Effector memory CD8-positive, alpha-beta T cell (primary cell): ENCODE measurements at places on chromosomes 5 and 9.

- DNase-seq = no peak
These were observed 130.1 kb downstream of the APBA1 start for GRCh38 chr9:69542058-69542457.

- DNase-seq = no peak
These were observed 18.4 kb upstream of the CNTLN start for GRCh38 chr9:17116400-17116837.

DNA sequence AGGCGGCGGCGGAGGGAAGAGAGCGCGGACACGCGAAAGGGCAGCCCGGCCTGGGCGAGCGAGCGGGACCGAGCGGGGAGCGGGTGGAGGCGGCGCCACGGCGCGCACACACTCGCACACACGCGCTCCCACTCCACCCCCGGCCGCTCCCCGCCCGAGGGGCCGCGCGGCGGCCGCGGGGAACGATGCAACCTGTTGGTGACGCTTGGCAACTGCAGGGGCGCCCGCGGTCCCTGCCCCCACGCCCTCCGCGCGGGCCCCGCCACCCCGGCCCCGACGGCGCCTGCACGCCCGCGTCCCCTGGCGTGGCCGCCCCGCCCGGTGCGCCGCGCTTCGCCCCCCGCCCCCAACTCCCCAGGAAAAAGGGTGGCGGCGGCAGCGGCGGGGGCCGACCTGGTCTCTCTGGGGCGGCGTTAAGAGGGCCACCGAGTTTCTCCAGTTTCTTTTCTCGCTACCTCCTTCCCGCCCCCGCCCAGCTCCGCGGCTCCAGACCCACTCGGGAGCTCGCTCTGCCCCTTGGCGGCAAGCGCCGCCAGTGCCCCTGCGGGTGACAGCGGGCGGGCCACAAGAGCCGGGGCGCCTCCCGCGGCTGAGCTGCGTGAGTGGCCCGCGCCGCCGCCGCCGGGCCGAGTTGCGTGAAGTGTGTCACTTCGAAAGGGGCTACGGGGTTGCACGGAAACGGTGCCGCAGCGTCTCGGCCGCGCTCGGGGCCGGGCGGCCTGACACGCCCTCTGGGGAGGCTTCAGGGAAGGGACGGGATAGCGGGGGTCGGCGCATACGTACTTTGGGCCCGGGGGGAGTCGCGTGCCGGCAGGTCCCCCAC lies at the start of gene NR3C1:
Gene NR3C1, minus strand, starts transcription at position 94 of the 823 bp plus-strand sequence. CDS start 2,847 bp downstream, outside the sequence.
- peak; percentile 80 for DNase-seq

GRCh38 chr5:73994963-73995362 lies 369.0 kb downstream of the ARHGEF28 start:
- no peak for DNase-seq

DNA sequence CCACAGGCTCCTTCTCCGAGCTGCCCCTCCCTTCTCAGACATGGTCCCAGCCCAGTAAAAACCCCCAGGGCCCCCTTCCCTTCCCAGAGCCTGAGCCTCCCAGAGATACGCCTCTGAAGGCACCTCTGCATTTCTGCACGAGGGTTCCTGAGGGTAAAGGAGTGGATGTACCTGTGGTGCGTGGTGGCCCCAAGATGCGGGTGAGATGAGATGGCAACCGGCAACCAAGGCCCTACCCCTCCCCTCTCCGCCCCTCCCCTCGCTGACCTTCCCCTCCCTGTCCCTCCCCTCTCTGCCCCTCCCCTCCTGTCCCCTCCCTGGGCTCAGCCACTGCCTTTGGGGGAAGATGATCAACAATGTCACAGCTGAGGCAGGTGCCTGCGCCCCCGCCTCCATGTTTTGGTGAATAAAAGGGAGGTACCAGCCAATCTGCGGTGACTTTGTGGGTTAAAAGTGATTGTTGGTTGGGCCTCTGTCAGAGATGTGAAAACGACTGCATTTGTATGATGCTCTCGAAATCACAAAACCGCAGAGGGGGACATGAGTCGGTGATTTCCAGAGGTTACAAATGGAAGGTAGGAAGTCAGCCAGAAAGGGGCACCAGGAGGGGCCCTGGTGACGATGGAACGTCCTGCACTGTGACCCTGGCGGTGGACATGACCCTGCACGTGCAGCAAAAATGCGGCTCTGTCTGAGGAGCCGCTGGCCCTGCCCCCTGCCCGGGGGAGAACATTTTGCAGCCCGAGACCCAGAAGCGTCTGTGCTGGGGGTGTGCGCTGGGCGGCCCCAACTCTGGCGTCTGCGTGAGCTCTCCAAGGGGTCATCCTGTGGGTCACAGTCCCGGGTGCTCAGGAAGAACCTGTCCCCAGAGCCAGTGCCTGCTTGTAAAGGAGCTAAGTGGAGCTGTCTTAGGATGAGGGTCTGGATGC lies 3.7 kb downstream of the LCN9 start:
- DNase-seq = no peak

GRCh38 chr9:127808347-127809001 lies 5.8 kb downstream of the FPGS start:
- DNase-seq = no peak

- no peak for DNase-seq
These were observed 352.8 kb upstream of the FAM174A start for GRCh38 chr5:100182402-100182801.

- no peak for DNase-seq
These were observed 12.7 kb downstream of the VAV2 start for GRCh38 chr9:133979273-133979920.

DNA sequence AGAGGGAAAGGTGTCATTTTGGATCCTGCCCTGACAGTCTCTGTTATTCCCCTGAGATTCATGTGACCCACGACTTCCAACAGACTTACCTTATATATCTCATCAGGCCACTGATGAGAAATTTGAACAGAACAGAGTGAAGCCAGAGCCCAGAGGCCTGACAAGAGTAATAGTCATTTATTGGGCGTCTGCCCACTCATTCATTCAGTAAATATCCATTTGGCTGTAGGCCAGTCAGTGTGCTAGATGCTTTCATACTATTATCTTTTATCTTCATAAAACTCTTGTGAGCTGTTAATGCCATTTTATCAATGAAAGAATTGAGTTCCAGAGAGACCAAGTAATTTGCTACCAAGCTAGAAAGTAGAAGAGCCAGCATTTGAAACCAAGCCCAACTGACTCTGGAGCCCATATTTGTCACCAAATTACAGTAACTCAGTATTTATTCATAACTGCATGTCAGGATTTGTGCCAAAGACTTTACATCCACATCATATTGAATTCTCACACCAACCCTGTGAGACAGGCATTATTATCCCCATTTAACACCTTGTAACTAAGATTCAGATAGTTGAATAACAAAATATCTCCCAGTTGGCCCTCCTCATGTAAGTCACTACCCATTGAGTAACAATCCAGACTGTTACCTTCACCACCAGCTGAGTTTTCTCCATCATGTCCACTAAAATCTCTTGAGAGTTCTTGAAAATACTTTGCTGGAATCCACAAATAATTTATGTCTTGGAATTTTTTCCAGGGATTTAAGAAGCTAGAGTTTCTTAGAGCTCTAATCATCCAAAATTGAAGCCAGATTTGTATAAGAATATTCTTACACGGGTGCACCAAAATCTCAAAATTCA lies 2.5 kb downstream of the PTPDC1 start:
- DNase-seq = no peak

- no peak for DNase-seq
These were observed 386.9 kb downstream of the CETN3 start for GRCh38 chr5:90022711-90023053.

DNA sequence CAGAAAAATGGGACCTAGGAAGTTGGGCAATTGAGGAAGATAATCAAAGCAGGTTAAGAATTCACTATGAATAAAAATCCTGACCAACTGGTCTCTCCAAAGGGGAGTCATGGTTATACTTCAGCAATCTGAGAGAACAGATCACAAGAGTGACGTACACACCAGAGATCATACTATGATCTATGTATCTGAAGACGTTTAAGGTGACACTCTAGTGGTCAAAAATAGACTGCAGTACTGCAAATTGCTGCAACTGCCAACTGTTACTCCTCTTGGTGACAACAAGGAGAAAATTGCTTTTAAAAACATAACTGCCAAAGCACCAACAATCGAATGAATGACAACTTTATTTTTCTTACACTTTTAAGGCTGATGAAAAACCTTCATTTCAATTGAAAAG lies 4.9 kb downstream of the AK6 start:
- DNase-seq = no peak

DNA sequence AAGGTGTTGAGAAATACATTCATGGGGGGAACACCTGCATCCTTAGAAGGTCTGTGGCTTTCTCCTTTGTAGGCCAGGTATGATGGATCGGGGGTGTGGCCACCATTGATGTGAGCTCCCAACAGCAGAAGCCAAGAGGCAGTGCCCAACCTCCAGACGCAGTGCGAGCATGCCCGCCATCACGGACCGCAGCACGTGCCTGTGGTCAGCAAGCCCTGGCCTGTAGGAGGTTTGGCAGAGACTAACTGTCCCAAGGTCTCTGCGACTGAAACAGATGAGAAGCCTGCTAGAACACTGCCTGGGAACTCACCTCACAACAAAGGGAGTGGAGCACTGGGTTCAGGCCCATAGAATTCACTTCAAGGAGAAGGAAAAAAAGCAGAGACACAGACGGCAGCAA lies 31.9 kb upstream of the ZNF354A start:
- DNase-seq = no peak

DNA sequence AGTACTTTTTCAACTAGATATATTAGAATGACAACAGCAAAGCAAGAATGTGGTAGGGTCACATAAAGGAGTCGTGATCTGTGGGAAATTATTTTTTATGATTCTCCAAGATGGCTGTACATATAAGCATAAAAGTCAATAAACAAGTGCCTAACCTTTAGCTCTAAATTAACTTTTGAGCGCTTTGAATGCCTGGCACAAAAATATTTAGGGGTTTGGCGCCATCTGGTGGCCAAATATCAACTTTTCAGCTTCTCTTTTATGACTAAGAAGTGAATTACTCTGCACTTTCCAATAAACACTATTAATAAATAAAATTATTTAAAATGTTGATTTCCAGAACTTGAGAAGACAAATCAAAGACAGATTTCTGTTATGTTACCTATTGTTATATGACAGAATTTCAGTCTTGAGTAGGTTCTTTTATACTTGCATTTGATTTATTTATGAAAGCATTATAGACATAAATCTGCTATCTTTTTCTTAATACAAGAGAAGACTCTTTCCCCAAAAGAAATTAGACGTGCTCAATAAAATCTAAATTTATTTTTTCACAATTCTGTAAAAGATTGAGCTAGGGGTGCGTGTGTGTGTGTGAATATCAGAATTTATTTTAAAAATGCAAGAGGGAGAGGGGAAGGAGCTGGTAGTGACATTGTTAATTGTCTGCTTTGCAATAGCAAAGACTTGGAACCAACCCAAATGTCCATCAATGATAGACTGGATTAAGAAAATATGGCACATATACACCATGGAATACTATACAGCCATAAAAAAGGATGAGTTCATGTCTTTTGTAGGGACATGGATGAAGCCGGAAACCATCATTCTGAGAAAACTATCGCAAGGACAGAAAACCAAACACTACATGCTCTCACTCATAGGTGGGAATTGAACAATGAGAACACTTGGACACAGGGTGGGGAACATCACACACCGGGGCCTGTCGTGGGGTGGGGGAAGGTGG lies 36.7 kb upstream of the ARRDC3 start:
- peak; percentile 70 for DNase-seq

- no peak for DNase-seq
These were observed 115.3 kb downstream of the MACIR start for GRCh38 chr5:103373597-103374472.

DNA sequence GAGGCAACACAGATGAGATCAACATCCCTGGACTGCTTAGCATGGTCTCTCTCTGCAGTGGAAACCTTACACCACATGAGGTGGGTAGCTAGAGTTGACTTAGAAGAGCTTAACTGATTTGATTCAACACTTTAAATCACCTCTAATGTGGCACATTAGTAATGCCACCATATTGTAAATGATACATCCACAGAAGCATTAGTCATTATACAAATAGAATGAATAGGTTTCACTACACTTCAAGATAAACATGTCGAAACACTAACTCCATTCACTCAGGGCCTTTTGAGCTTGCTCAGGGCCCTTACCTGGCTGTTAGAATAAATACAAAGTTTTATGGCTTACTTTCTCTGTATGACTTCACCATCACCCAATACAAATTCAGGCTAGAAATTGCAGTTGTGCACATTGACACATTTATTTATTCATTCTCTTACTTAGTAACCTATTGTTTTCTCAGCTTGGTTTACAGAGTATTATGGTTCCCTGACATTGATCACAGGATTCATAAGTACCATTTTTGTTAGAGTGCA lies 9.3 kb upstream of the SMAD5 start:
- no peak for DNase-seq

DNA sequence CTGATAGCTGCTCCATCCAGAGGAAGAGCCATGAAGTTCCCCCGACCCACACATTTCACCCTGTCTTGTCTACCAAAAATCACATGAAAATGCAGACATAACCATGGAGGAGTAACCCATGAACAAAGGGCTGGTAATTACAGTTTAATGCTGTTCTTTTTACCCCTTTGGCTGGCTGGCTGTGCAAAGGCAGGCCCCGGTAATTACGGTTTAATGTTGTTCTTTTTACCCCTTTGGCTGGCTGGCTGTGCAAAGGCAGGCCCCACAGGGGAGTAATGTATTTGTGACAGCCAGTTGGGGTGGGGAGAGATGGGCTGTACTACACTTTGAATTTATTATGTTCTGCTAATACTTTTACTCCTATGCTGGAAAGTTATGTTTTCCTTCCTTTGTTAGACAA lies 41.7 kb downstream of the PIK3R1 start:
- DNase-seq = no peak

- no peak for DNase-seq
These were observed 153.8 kb downstream of the AUH start for GRCh38 chr9:91207729-91208418.

GRCh38 chr9:128800061-128800460 lies 13.0 kb downstream of the TBC1D13 start:
- DNase-seq = no peak

- DNase-seq = no peak
These were observed 85.0 kb downstream of the HMHB1 start for GRCh38 chr5:143896966-143897365.

DNA sequence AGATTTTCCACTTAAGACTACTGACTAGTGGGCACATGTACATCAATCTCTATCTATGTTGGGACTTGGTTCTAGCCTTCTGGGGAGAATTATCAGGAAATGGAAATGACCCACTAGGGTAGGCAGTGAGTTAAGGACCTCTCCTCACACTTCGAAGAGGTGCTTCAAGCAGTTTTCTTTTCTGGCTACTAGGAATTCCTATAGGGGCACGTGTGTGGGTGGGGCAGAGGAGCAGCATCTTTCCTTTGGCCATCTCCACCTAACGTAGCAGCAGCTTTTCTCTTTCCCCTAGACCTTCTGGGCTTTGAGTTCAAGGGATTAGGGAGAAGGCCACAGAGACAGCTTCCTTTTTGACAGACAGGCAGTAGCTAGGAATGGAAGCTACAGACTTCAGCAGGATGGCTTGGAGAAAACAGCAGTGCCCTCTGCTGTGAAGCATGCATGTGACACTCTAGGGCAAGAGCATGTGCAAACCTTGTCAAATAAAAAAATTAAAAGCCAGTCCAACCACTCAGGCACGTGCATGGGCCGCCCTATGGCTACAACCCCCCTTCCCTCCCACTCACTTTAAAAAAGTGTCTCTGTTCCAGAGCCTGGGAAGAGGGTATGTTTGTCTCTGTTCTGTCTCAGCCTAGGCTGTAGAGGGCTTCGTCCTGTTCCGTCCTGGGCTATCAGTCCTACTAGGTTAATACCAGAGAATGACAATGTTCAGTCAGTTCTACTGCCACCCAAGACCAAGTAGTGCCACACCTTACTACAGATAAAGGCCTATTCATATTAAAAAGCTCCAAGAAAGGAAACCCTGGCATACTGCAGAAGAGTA lies 8.7 kb upstream of the GFRA3 start:
- DNase-seq = no peak
